ENCODE measurements at places on chromosomes 3 and 15.

DNA sequence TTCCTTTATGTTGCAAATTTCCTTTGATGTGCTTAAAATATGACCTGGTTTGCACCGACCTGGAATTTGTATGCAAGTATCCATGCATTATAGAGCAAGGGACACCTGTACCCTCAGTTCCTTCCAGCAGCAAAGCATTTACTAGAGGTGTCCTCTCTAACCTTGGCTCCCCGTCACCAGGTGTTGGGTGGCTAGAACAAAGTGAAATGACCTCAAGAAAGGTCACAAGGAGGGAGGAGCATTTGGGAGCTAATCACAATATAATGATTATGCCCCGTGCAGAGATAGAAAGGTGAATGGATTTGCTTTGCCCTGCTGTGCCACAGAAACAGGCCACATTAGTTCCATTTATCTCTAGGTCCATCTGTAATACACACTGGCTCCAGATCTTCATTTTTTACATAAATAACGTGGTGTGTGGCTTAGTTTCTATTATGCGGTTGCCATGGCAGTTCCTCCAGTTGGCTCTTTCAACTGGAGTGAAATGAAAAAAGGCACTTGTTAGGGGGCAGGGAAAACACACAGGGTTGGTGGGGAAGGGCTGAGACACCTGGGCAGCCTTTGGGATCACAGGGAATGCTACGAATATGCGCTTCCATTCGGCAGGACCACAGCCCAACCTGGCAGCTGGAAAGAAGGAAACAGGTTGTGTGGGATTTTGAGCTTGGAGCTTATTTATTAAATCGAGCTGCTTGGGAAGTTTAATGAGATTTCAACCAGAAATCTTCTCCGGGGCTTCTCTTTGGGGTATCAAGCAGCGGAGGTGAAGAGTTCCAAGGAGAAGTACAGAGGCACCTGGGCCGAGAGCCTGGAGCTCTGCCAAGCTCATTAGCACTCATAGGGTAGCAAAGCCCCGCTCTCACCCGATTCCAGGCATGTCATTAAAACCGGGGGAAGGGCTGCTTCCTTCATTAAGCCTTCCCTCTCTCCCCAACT lies 233.5 kb upstream of the ST8SIA2 start:
- no peak for DNase-seq

- DNase-seq: peak; percentile 74
Observed at GRCh38 chr15:48963524-48964113, at the start of gene SHC4. TSS of gene SHC4 (minus strand) at chr15:48963919. CDS start at chr15:48963015, 904 bp downstream.

GRCh38 chr15:68407886-68408881 lies 23.8 kb downstream of the ITGA11 start:
- peak; percentile 18 for DNase-seq

GRCh38 chr3:71810056-71810455 lies 25.1 kb upstream of the PROK2 start:
- no peak for DNase-seq

DNA sequence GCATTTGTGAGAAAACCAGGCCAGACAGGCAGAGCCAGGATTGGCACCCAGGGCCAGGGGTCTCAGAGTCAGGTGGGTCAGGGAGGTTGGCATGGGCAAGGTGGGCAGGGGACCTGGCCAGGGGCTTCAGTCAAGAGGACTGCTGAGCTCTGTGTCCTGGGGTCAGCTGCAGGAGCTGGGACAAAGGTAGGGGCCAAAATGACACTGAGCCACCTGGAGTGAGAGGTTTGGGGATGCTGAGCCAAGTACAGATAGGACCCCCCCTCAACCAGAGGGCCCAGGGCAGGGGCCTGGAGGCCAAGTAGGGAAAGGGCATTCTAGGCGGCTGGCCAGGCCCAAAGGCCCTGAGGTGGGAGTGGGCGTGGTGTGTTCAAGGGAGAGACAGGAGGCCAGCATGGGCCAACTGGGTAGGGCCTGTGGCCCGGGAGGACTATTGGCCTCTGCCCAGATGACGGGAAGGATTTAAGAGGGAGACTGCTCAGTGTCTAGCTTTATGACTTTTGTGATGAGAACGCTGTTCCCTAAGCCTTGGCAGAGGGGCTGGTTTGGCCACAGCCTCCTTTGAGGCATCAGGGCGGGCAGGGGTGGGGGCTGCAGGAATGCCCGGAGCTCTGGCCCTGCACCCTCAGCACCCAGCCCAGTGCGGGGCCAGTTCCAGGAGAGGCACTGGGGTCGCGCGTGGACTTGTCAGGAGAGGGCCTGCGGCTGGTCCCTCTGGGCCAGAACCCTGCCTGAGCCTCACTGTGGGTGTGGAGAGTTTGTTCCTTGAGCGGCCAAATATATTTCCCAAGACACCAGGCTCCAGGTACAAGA lies 3.1 kb downstream of the CFAP100 start:
- DNase-seq: no peak

DNA sequence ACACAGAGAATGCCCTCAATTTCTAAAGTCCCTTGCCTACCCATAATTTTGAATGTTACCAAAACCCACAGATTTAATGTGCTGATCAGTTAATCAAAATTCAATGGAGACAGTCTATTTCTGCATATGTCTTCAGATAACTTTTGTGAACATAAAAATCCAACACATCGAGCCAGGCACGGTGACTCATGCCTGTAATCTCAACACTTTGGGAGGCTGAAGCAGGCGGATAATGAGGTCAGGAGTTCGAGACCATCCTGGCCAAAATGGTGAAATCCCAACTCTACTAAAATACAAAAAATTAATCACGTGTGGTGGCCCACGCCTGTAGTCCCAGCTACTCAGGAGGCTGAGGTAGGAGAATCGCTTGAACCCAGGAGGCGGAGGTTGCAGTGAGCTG lies 49.3 kb downstream of the PEAK1 start:
- DNase-seq: no peak

DNA sequence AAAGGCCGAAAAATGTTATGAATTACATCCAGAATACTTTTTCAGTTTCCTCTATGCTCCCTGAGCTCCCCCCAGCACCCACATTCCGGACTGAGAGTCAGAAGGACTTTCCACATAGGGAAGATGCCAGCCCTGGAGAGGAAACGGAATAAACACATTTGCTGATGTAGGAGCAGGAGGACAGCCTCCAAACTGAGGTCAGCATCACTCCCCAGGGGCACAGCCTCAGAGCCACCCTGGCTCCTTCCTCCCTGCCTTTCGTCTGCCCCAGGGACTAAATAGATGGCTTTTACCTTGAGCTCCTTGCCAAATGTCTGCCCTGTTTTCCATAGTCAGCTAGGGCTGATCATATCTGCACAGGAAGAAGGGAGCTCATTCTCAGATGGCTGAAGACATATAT lies 22.6 kb upstream of the SLCO2A1 start:
- DNase-seq: no peak

DNA sequence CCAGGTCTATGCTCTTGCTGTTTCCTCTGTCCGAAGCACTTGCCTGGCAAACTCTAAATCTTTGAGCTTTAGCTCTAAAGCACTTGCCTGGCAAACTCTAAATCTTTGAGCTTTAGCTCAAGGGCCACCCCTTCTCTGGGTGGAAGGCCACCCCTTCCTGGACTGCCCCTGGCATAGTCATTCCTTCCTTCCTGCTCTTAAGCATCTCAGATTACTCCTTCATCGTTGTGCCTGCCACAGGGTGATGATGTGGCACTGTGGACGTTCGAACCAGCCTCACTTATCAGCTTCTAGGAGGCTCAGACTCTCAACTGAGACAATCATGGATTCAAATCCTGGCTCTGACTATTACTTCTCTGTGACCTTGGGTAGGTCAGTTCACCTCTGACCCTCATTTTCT lies 10.5 kb upstream of the CRABP1 start:
- no peak for DNase-seq

DNA sequence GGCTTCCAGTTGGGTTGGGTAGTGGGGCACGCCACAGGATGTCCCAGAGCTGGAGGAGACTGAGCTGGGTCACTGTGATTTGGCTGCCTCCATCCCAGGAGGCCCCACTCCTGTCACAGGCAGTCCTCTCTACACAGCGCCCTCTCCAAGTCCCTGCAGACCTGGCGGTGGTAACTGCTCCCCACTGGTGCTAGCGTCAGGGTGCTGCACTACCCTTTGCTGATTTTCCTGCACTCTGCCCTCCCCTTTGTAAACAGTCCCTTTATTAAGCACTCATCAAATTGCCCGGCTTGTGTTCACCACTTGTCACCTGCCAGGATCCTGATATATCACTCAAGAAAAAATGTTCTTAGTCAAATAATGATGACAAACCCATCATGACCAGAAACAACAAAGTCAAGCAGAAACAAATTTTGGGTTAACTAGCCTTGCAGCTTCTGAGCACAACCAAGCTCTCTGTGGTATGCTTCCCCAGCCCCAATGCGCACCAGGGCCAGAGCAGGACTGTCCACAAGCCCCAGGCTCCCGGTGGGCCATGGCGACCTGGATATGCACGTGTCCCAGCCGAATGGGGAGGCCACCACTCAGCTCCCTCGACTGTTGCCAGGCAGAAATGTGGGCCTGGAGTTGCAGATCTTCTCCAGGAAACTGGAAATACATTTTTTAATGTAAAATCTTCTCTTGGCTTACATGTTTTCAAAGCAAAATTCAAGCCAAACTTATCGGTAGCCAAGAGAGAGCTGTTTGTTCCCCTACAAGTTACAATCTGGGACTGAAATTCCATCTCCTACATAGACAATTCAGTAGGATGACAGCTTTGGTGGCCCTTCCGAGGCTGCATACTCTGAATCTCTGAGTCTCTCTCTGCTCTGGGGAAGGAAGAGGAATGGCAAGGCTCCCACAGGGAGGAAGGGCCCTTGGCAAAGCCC lies 24.5 kb downstream of the MEGF11 start:
- DNase-seq: no peak

DNA sequence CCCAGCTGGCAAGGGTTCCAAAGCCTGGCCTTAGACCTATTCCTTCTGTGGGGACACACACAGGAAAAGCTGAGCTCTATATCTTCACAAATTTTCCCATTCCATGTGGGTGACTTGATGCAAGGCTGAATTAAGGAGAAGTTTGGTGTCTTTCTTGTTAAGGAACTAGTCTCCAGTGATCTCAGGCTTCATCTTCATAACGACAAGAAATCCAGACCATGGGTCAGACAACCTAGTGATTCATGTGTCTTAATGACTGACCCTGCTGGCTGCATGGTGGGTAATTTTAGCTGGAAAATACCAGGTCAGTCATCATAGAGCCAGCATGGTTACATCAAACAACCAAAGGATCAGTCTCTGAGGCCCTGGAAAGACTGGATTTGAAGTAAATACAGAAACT lies 112.7 kb upstream of the SLC4A7 start:
- DNase-seq: no peak

DNA sequence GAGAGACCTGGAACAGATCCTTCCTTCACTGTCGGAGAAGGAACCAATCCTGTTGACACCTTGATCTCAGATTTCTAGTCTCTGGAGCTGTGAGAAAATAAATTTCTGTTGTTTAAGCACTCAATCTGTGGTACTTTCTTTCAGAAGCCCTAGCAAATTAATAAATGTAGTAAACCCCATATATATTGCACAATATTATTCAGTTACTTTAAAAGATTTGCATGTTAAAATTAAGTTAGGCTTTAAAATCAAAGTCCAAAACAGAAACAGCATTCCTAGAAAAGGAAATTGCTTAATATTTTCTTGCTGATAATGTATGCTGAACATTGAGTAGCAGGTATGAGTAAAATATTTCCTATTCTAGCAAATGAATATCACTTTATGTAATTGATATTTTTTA lies 113.2 kb downstream of the LEKR1 start:
- DNase-seq: no peak

DNA sequence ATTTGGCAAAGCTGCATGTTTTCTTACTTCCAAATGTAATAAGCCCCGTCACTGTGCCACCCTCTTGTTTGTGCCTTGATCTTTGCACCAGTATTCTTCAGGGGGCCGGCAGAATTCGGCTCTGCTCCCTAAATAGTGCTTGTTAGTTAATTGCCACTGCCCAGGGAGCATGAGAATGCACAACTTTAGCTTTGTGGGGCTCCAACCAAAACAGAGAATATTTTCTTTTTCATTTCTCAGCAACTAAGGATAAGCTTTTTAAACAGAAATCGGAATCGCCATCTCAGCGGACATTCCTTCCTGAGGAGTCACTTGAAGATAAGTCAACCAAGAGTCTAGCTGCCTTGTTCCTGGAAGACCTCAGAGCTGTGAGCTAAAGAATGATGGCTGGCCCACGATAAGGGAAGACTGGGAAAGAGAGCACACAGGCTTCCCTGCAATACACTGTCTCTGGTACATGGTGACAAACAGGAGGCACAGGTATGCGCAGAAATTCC lies 106.0 kb downstream of the LRIG1 start:
- DNase-seq: no peak

Data from ecto neural progenitor cell (in vitro differentiated cells).